AG10803 (cell line): ENCODE measurements at places on chromosomes 1 and 21.
A peak's percentile ranks its signal among the peaks of the same experiment; 100 is the strongest.

- no peak for DNase-seq
Observed at GRCh38 chr1:84985365-84985764, 11.5 kb downstream of the MCOLN2 start.

GRCh38 chr1:169608226-169608625, 21.7 kb downstream of the SELP start:
- no peak for DNase-seq

DNA sequence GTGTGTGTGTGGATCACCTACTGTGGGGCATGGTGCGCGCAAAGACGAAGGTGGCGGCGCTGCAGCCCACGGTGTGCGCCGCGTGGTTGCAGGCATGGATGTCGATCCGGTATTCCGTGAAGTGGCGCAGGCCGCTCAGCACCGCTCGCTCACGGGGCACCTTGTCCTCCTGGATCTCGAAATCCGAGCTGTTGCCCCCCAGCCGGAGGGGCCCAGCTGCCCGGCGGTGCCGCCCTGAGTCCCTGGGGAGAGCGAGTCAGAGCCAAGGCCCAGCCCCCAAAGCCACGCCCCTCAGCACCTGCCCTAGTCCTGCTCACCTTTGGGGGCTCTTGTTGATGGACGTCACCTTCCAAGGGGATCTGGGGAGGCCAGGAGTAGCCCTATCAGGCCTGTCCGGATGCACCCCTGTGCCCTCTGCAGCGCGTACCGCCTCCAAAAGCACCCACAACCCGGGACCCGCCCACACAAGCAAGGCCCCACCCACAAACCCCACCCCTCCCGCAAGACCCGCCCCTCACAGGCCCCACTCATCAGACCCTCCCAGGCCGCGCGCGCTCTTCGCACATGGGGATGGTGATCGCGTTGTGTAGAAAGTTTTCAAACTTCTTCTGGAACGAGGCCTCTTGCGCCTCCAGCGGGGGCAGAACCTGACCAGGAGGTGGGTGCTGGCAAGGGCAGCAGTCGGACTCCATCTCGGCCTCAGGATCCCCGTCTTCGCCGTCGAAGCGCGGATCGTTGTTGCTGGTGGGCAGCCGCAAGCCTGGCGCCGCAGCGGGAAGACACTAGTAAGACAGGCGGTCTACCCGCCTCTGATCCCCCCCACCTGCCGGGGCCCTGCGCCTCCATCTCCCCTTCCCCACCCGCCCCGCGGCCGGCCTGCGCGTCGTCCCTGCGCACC, 13.6 kb downstream of the INSRR start:
- DNase-seq: no peak

- peak; percentile 52 for DNase-seq
Observed at GRCh38 chr1:91997607-91998195, 32.1 kb upstream of the EPHX4 start.

DNA sequence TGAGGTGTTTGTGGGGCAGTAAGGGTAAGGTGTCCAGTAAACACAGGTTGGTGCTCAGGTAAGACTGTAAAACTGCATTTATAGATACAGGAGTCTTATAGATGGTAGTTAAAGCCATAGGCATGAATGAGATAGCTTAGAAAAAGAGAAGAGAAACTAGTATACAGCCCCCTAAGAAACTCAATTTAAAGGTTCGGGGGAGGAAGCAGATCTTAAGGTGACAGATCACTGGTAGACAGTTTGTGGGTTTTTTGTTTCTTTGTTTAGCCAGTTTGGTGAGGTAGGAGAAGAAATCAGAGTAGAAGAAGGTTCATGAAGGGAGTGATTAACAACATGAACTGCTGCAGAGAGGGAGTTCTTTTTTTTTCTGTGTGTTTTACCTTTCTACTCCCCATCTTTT, 6.1 kb upstream of the AGO3 start:
- DNase-seq: no peak

GRCh38 chr1:156640842-156641706, 843 bp upstream of the BCAN start:
- no peak for DNase-seq

DNA sequence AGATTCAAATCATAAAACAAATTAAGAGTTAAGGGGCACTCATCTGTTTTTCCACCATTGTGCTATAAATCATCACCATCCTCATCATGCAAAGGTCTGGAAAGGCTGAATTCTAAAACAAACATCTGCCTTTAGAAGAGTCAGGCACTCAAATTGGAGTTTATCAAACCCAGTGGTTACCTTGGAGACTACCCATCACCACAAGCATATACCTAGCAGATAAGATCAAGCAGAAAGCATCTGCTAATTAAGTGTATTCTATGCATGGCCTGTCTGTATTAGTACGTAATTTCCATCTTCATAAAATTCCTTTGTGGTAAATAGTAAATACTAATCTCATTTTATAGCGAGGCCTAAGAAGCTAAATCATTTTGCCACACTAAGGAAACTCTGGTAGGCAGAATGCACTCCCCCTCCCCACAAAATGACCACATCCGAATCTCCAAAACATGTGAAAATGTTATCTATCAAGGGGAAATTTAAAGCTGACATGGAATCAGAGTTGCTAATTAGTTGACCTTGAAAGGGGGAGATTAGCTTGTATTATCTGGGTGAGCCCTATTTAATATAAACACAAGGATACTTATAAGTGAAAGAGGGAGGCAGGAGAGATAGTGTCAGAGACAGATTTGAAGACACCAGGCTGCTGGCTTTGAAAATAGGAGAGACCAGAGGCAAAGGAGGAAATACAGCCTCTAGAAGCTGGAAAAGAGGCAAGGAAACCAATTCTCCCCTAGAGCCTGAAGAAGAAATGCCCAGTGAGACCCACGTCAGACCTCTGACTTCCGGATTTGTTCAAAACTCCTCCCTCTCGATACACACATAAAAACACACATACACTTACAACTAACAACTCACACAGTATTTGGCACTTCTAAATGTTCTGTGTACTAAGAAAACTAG, 23.2 kb downstream of the ARID4B start:
- DNase-seq: peak; percentile 16

- peak; percentile 27 for DNase-seq
Observed at GRCh38 chr1:60935599-60936110, 146.7 kb upstream of the NFIA start.

DNA sequence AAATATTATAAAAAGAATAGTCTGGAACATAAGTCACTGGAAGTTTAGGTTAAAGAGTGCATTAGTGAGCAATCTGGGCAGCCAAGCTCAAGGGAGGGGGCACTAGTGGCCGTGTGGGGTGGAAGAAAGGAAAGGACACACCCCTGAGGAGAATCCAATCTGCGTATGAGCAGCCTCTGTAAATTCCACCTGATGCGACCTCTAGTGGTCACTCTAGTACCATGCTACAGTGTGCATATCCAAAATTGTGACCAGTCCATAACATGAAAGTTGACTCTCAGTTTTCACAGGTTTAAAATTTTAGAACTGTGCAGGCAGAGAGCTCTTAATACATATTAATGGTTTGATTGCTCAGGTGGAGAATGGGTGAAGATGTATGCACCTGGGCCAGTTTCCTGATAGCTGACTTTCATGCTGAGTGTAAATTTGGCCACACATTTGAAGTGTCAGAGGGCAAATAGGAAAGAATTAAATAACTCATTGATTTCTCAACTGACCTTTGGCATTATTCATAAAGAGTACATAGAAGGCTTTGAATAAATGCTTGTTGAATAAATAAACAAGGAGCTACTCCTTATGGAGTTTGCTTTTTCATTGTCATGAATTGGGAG, 105.9 kb upstream of the C21orf91 start:
- peak; percentile 51 for DNase-seq

DNA sequence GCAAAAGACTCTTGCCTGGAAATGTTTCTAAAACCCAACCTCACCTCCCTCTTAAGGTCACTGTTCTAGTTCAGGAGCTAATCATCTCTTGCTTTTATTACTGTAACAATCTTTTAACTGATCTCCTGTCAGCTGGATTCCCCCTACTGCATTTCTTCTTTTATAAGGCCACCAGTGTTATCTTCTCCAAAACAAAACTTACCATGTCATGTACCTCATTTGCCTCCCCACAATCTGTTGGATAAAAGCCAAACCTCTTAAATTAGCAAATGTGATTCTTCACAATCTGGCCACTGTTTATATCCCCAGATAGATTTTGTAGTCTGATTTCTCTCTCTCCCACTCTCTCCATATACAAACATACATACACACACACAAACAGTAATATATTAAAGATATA, 143.3 kb downstream of the DENND1B start:
- DNase-seq: no peak

GRCh38 chr1:17883662-17884395, 128.7 kb downstream of the ACTL8 start:
- DNase-seq: no peak

DNA sequence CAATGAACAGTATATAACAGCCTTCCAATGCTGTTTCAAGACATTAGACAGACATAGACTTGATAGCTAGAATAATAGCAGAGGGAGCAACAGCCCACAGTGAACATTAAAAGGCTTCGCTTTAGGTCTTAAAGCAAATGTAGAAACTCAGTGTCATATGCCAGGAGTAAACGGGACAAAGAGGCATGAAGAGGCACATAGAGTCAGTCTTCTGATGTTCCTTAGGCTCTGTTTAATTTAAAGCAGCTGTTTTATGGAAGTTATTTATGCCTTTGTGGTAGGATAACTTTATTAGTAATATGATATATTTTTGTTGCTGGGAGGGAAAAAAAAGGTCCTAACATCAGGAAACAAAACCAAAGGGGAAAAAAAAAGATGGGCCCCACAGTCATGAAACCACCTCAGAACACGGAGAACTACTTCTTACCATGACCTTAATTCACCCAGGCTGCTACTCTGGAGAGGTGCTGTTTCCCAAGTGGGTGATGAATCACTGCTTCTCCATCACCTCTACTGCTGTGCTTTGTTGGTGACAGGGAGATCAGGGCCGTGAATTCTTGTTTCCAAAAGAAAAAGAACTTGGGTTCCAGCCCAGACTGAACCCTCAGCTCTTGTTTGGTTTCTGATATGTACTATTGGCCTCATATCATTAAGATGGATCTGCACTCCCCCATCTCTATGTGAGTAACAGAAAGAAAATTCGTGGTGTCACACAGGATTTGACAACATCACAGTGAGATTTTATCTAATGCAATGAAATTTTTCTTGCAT, 616.9 kb downstream of the KIF26B start:
- peak; percentile 97 for DNase-seq

DNA sequence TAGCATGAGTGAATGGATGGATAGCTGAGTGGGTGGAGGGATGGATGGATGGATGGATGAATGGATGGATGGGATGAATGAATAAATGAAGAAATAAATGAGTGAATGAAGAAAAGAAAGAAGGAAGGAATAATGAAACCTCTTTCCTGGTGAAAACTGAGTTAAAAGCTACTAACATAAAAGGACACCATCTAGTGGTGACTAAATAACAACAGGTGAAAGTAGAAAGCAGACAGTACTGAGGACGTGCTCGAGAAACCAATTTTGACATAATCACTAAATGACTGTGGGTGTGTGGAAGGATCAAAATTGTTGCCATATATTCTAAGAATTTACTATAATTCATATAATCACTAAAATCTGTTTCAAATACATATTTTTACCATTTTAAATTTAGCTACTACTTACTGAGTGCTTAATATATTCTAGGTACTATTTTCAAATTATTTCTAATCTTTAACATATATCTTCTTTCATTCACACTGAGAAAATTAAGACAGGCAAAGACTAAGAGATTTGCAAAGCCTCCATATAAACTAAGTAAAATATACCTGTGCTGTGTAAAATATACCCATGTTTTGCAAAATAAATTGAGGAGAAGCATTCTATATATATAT, 522.9 kb downstream of the LRRIQ3 start:
- DNase-seq: peak; percentile 20

DNA sequence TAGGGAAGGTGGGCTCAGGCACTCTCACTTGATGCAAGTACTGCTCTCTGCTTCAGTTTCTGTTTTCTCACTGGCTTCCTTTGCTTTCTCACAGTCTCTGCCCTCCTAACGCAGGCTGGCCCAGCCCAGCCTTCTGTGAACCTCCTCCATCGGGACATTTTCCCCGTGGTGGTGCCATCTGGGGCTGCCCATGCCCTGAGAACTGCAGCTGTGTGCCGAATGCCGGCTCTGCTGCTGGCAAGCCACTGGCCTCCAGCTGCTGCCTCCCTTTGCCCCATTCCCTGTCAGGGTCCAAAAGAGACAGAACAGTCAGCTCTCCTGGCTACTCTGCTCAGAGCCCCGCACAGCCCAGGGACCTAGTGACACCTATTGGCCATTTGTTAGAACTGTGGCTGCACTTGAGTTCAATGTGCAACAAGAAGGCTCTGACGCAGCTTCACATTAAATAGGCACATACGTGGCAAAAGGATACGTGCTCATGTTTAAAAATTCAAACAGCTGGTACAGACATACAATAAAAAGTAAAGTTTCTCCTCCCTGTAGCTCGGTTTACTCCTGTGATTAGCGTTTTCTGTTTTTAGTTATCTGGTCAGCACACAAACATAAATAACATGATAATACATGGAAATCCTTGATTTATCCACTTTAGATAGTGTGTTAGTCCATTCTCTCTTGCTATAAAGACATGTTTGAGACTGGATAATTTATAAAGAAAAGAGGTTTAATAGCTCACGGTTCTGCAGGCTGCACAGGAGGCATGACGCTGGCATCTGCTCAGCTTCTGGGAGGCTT, 46.6 kb downstream of the FCRL5 start:
- peak; percentile 67 for DNase-seq

GRCh38 chr1:224087286-224087794, 26.6 kb upstream of the FBXO28 start:
- DNase-seq: no peak
